ENCODE measurements at places on chromosomes 16 and 17.

GRCh38 chr17:80006339-80006720 is 29.3 kb downstream of the TBC1D16 start:
- no peak for DNase-seq

- DNase-seq, result no peak
Observed at GRCh38 chr17:67632141-67632540, 85.6 kb upstream of the NOL11 start.

GRCh38 chr17:61786088-61786487 is 77.2 kb downstream of the BRIP1 start:
- DNase-seq, result no peak

DNA sequence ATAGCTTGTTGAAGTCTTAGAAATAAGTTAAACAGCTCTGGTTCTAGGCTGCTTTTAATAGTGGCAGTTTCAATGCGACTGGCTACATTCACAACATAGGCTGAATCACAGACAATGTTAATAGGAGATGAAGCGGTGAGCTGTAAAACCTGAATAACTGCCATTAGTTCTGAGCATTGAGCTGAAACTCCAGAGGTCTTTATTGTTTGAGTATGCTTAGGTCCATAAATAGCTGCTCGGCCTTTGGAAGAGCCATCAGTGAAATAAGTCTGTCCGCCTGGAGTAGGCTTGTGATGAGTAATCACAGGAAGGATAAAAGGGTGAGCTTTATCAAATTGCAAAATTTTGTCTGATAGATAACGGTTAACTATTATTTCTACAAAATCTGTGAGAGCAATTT is 9.4 kb upstream of the ZNF689 start:
- no peak for DNase-seq

DNA sequence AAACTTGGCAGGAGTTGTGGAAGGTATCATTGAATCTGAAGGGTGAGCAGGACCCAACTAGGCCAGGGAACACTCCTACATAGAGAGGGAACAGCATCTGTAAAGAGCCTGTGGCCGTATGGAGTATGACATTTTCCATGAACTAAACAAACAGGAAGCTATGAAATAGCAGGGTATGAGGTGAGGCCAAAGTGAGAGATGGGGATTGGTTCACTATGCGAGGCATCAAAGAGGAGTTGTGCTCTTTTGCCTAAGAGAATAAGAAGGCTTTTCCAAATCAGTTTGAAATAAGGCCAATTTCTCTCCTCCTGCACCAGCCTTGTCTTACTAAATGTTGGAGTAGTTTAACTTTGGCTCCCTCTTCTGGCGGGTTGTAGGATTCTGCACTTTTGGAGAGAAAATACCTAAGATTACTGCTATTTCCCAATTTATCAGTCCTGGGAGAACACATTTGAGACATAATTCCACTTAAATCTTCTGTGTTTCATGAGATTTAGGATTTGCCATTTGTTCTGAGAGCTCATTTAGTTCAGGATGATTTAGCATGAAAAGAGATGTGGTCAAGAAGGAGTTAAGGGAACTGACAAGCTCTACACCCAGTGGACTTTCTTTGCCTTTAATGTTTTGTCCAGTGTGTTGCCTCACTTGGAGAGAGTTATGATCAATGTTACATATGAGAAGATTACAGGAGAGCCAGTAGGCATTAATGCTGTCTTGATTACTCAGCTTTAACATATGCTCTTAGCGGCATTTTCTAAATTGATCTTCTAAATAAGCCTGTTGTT is 55.4 kb downstream of the TNRC6C start:
- DNase-seq, result peak; percentile 57

GRCh38 chr16:23484510-23485256 is 25.6 kb downstream of the GGA2 start:
- DNase-seq, result no peak

DNA sequence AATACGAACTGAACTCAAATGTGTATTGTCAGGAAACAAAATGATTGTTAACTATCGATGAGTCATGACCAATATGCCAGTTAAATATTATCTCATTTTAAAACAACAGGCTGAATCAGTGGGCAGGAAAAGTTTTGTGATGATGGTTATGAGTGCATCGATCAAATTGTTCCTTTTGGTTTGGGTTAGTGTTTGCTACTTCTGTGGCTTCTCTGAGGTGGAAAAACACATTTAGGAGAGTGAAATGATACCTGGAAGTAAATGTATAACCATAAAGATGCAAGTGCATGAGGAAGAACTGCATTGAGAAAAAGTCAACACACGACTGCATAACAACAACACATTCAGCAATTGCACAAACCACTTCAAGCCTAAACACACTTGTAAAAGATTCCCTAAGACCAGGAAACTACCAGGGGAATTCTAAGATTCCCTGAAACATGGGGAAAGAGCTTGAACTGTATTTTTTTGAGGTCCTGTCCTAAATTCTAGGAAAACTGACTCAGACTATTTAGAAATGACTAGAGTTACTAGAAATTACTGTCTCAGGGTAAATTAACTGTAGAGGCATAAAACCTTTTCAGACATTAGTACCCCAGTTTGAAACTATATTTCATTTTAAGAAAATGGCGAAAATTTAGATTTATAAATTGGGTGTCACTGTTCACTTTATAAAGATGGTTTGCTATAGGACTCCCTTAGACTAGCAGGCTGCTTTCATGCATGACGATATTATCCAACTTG is 44.8 kb downstream of the CDYL2 start:
- DNase-seq, result no peak

GRCh38 chr17:32520104-32520701 is 33.4 kb downstream of the CDK5R1 start:
- DNase-seq, result no peak

DNA sequence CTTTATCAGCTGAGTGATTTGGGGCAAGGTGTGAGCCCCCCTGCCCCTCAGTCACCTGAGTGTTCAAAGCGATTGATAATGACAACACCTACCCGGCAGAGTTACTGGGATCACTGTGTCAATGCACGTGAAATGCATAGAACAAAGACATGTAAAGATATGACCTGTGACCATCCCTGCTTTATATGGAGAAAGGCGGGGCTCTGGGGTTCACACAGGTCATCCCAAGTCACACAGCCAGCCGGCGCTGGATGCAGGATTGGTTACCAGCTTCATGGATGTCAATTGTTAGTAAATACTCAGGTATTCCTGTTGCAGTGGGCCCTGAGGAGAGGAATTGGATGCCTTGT is 64.4 kb downstream of the CRISPLD2 start:
- no peak for DNase-seq

- DNase-seq, result no peak
Observed at GRCh38 chr17:76251478-76252039, 11.3 kb upstream of the RNF157 start.

DNA sequence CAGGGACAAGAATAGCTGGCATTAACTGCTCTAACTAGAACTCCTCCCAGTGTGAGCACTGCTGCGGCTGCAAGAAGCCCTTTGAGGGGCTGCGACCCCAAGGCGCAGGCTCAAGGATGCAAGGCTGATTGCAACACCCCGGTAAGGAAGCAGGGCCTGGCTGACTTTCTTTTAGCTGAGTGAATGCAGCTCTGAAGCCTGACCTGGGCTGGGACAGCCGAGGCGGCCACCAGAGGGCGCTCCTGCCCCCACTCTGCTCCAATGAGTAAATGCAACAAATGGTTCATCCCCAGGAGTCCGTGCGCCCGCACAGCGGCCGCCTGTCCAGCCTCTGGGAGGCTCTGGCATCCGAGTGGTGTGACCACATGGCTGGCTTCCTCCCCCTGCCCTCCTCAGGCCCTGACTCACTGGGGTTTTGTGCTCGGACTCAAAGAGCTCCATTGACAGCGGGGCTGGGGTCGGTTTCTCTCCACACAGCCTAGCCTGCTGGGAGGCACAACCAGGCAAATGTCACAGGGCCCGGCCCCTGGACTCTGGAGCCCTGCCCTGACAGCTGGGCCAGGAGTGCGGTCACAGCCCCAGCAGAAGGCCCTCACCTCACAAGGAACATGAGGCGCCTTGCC is at the start of gene SMIM5:
SMIM5 (plus strand) TSS at position 572 of the 623 bp plus-strand sequence. CDS start 6,768 bp downstream, outside the sequence.
- DNase-seq, result peak; percentile 96

DNA sequence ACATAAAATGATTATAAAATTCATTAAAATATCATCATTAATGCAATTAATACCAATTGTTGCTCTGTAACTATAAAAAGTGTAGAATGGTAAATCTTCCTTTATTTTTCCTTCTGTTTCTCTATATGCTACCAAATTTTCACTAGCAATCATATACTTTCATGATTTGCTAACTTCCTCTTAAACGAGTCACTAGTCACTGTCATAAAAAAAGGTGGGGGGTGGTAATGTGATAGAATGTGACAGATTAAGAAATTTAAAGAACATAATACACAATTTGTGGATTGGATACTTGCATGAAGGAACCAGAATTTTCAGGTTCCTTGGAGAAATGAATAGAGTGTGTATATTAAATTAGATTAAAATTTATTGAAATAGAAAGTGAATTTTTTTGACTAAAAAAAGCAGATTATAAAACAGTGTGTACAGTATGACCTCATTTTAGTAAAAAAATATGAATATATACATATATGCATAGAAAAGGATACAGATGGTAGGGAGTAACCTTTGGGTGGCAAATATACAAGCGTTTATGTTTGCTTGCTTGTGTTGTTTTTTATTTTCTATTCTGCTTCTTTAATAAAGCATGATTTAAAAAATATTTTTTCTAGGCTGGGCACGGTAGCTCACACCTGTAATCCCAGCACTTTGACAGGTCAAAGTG is 56.7 kb upstream of the C17orf78 start:
- DNase-seq, result no peak

DNA sequence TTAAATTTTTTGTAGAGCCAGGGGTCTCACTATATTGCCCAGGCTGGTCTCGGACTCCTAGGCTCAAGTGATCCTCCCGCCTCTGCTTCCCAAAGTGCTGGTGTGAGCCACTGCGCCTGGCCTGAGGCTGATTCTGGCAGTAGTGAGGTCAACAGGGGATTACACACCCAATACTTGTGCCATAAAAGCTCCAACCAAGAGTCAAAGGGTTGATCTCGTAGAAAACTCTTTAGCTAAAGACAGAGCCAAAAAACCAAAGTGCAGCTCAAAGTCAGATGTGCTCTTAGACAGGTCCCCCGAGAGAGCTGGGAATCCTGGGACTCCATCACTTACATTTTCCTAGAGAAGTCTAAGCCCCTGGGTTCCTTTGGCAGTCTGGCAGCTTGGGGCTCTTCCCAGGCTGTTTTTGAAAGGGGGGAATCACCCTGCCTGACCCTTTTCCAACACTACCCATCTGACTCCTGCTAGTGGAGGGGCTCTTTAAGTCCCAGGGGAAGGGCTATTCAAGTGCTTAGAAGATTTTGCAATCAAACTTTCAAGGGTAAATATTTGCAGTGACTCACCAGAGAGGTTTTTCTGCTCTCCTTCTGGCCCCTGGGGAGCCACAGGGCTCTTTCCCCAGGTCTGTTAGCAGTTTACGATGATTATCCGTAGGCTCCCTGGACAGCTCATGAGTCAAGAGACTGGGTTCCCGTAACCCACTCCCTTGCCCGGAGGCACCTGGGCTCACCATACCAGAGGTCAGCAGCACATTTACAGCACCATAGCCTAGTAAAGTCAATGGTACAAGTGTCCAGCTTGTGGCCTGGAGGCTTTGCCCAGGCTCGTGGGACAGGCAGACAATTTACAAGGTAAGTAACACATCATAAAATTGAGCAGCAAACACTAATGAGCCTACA is 408.7 kb downstream of the SLC39A11 start:
- DNase-seq, result peak; percentile 96

GRCh38 chr17:80468781-80469493 is 7.5 kb downstream of the NPTX1 start:
- DNase-seq, result no peak

DNA sequence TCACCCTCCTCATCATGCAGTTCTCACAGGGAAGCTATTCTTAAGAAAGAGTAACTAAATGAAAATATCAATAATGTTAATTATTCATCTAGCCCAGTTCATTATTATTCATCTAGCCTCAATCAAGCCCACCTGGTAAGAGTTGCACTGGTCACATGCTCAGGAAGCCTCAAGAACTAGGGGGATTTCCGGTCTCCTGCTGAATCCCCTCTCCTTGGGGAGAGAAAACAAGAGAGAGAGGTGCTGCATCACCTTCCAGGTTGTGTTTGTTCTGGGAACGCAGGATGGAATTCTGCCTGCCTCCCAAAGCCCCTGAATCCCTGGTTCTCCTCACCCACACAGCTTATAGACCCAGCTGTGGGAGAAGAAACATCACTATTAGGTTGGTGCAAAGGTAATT is 164.0 kb downstream of the PMP22 start:
- DNase-seq, result no peak

GRCh38 chr17:48646183-48647102 is 20.3 kb upstream of the HOXB9 start:
- DNase-seq, result peak; percentile 86

GRCh38 chr17:50841949-50842354 is 6.6 kb downstream of the WFIKKN2 start:
- DNase-seq, result peak; percentile 92

- DNase-seq, result no peak
Observed at GRCh38 chr16:81891736-81892364, 112.8 kb downstream of the PLCG2 start.

GRCh38 chr17:75250009-75250471 is 11.4 kb downstream of the GGA3 start:
- no peak for DNase-seq

DNA sequence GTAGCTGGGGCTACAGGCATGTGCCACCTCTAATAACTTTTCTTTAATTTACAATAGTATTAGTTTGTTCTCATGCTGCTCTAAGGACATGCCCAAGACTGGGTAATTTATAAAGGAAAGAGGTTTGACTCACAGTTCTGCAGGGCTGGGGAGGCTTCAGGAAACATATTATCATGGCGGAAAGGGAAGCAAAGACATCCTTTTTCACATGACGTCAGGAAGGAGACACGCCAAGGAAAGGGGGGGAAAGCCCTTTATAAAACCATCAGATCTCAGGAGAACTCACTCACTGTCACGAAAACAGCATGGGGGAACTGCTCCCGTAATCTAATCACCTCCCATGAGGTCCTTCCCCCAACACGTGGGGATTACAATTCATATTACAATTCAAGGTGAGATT is 18.3 kb downstream of the IL4R start:
- DNase-seq, result no peak

DNA sequence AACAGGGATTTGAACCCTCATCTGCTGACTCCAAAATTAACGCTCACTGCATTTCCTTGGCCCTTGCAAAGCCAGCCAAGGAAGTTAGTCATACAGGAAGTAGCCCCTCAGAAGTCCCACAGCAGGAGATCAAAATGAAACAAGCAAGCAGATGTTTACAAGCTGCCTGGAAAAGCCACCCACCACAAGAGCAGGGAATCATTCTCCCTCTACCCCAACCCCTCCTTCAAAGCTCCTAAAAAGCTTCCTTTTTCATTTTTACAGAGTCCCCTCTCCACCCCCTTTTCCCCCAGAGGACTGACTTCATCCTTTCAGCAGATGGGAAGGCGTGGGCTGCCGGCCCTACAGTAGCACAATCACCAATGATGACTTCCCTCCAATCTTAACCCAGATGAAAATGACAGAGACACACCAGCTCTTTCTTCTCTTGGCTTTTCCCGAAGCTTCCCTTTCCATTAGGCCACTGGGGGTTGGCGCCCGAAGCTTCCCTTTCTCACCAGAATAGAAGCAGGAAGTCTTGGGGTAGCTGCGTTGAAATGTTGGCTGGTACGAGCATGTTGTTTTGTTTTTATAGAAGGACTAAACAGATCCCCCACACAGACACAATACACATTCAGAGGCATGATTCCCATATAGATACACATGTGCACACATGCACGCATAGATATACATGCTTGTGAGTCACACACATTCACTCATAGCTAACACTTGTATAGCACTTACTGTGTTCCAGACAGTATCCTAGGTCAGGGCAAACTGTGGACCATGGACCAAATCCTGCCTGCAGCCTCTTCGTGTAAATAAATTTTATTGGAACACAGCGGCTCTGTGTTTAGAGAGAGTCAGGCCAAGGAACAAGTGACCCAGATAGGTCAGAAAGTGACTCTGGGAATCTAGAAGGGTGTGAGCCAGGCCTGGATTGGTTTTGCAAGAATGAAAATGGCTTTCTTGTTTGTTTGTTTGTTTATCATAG is 17.4 kb downstream of the ITPRIPL2 start:
- DNase-seq, result peak; percentile 60

Data from HTR-8/SVneo (cell line).